Mucosa of gallbladder (tissue), 1 donor: ENCODE measurements at places on chromosomes 7 and 10. TPM values are rescaled to one million over a fixed set of nuclear protein-coding genes. Genes with fewer than 3 reads are reported as not detected.
A peak's percentile ranks its signal among the peaks of the same experiment; 100 is the strongest.

- peak; percentile 54 for DNase-seq
Measured at GRCh38 chr7:73699370-73700068, 16.1 kb downstream of the BUD23 start.

GRCh38 chr10:43215758-43216455 is 51.0 kb downstream of the RASGEF1A start:
- no peak for DNase-seq

DNA sequence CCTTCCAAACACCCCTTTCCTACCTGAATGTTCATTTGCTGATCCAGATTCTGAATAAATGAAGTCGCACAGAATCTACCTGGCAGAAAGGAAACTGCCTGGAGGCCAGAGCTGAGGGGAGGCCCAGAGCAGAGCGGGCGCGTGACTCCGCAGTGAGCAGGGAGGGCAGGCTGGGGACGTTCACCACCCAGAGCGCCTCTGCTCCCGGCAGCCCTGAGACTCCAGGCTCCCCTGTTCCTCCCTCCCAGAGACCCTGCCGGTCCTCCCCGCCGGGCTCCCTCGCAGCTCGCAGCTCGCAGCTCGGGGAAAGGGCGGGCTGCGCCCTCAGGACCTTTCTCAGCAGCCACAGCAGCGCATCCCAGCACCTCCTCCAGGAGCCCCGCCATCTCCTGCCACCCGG is 176.7 kb upstream of the ZNF32 start:
- DNase-seq = no peak

GRCh38 chr7:107953265-107953923 is 49.6 kb downstream of the LAMB1 start:
- DNase-seq = no peak

SMO gene
- total RNA-seq = 15.8 TPM

DNA sequence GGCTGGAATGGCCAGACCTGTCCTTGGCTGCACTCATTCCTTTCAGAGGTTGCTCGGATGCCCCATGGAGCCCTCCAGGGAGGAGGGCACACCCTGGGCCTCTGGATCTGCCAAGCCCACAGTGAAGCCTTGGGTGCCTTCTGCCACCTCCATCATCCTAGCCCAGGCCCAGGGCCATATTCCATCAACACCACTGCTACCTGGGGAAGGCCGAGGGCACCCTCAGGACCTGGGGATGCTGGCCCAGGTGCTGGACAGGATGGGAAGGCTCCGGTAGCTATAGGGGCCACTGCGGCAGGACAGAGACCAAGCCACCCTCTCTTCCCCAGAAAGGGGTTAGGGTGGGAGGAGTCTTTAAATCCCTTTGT is 810 bp downstream of the OPN4 start:
- no peak for DNase-seq

DNA sequence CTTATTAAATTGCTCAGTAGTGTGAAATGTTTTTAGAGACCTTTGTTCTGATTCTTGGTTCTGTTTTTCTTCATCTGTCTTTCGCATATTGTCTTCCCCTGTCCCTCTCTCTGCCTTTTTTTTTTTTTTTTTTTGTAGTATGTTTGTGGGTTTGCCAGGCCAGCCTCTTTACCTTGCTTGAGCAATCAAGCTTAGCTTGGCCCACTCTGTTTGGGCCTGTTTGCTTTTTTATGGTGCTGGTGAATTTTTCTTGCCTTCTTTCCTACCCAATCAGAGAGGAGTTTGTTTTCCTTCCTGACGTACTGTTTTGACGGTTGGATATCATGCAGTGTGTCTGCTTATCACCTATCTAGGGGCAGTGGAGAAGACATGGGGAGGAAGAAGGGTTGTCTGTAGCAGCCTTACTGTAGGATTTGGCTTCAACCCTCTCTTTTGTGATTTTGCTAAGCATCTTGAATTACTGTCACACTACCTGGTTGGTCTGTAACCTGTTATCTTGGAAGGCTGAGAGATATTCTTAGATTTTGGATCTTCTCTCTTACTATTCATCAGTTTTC is 64.0 kb downstream of the BBS9 start:
- no peak for DNase-seq

- no peak for DNase-seq
Measured at GRCh38 chr7:46058086-46058823, 137.2 kb upstream of the IGFBP3 start.
